H1 (cell line): ENCODE measurements at places on chromosomes 7 and 10. TPM values are rescaled to one million over a fixed set of nuclear protein-coding genes. Genes with fewer than 3 reads are reported as not detected.

DNA sequence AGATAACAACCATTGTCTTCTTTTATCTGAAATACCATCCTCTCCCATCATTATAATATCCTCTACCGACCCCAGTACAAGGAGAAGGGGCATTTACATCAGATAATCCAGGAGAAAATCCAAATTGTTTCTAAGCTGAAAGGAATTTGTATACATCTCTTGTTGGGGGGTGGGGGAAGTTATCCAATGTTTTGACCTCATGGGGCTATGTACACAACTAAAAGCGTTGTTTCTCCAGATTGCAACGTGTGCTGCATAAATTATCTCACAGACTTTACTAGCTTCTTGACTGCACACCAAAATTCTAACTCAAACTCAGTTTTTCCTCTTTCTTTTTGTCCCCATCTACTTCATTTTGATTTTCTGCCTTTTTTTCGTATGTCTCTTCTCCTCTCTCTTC lies 156.7 kb downstream of the TWIST1 start:
- H3K27me3 ChIP-seq, result no peaks in the 10 kb centered on the region
- DNase-seq, result no peak
- H3K4me1 ChIP-seq, result no peaks in the 10 kb centered on the region

DNA sequence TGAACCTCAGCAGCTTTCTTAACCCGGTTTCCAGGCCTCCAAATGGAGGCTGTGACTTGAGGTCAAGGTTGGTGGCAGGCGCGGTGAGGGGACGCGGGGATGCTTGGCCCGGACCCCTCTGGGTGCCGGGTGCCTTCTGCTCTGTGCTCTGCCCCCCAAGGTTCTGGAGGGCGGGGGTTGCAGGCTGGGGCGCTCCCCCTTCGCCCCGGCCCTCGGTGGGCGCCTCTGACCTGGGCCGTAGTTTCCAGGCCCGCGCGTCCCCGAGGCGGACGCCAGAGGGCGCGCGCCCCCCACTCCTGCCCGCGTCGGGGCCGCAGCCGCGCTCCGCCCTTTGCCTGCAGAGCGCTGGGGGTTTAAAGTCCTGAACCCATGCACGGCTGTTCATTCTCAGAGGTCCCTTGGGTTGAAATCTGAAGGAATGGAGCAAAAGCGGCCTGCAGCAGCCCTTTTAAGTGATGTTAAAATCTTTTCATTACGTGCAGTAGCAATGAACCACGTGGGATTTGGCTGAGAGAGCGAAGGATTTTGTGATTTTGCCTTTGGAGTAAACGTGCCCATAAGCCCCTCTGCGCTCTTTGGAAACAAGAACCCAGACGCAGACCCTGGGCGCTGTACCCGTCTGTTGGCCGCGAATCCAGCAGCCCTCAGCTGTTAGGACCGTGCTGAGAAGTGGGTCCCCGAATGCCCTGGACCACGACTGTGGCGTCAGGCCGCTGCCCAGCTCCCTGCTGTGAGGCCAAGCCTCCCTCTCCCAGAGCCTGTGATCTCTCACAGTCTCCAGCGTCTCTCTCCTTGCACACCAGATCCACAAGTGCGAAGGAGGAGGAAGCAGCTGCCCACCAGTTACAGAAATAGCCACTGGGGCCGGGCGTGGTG lies 135.0 kb downstream of the ACTR3B start:
- H3K27ac ChIP-seq, result no peak overlapping the region
- no peak for DNase-seq
- H3K4me1 ChIP-seq, result no peaks in the 10 kb centered on the region

- H3K27me3 ChIP-seq, result no peaks in the 10 kb centered on the region
- DNase-seq, result no peak
- H3K36me3 ChIP-seq, result no peaks in the 10 kb centered on the region
- H3K4me1 ChIP-seq, result no peaks in the 10 kb centered on the region
- no peak overlapping the region for H3K27ac ChIP-seq
- H3K4me3 ChIP-seq, result no peak overlapping the region
Measured at GRCh38 chr10:6445671-6446316, 134.3 kb downstream of the PRKCQ start.

DNA sequence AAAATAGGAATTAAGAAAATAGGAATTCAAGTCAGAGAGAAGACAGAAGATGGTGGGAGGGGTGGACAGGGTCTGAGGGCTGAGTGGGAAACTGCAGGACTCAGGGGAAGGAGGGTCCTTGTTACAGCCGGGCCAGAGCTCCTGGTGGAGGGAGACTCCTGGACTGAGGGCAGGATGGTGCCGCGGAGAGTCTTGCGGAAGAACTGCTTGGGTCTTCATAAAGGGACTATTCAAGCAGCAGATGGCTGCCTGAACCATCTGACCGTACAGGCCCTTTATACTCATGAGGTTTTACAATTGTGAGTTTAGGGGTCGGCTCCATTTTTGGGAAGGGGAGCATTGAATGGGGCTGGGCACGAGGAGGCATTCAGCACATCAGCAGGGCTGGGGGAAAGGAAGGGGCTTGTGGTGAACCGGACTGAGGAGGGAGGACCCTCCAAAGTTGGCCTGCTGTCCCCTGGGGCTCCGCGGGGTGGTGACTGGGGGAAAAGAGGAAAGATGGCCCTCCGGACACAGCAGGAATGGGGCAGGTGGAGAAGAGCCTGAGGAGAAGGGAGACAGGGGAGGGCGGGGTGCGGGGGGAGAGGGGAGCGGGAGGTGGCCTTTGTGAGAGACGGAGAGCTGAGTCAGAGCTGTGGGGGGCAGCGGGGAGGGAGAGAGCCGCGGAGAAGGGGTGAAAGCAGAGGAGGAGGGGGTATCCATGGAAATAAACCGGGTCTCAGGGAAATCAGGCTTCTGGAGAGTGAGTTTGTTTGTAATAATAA lies 1.5 kb downstream of the FAM131B start:
- H3K4me1 ChIP-seq, result peaks cover 10% of the 10 kb centered on the region
- peaks cover 12% of the 10 kb centered on the region for H3K36me3 ChIP-seq
- peak overlapping the region; percentile 98 for H3K4me3 ChIP-seq
- H3K27me3 ChIP-seq, result peaks cover 13% of the 10 kb centered on the region; the same call in 1 of the 2 replicates

DNA sequence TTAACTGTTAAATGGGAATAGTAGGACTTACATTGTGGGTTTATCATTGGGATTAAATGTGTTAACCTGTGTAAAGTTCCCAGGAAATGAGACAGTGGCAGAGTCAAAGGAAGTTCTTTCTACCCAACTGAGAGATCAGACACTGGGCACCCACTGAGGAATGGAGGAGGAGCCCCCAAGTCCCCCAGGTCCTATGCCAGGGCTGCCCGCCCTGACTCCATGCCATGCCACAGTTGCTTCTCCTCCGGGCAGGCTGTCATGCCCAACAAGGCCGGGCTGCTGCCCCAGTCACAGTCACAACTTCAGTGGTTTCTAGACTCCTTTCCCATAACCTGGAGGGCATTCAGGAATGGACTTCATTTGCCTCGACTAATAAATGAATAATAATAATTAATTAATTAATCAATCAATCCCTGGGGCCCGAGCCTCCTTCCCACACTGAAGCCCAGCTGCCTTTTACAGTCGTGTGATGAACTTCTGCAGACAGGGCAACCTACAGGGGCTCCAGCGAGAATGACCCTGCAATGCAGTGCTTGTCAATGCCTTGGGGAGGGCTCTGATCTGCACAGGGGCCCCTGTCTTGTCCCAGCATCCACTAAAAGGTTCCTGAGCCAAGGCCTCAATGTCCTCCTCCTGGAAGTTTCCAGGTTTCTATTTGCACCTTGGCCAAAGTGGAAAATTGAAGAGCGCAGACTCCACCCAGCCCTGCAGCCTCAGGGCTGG lies 32.4 kb downstream of the DRGX start:
- no peak overlapping the region for H3K4me3 ChIP-seq
- peaks cover 10% of the 10 kb centered on the region for H3K4me1 ChIP-seq
- no peak overlapping the region for H3K27ac ChIP-seq
- no peaks in the 10 kb centered on the region for H3K36me3 ChIP-seq
- no peak for DNase-seq

The SAP25 gene
- 3.6 and 8.2 TPM in 2 replicates for polyA plus RNA-seq
